ENCODE measurements at places on chromosomes 6 and 20.

DNA sequence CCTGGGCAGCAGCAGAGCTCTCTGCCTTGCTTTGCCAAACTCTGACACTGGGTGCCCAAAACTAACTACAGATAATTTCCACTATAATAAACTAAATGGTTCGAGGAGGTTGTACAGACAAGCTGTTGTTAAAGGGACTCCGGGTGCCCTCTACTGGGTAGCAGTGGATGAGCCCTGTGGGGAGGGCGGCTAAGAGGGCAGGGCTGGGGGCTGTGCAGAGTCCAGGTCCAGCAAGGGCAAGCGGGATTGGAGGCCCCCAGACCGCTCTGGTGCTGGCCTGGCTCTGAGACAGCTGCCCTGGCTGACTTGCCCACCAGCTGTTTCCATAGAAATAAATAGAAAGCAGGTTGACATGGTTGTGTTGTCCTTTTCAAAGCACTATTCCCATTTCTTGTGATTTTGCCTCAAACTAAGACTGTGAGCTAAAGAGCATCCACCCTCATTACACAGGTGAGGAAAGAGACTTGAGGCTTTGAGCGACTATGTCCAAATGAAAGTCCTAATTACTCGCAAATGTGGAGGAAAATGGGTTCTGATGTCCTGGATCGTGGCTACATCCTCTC is 167.6 kb upstream of the CST7 start:
- DNase-seq, result no peak

- DNase-seq, result no peak
Observed at GRCh38 chr6:15439410-15440025, 193.6 kb downstream of the JARID2 start.

- no peak for DNase-seq
Observed at GRCh38 chr6:7848229-7848628, 62.4 kb downstream of the TXNDC5 start.

DNA sequence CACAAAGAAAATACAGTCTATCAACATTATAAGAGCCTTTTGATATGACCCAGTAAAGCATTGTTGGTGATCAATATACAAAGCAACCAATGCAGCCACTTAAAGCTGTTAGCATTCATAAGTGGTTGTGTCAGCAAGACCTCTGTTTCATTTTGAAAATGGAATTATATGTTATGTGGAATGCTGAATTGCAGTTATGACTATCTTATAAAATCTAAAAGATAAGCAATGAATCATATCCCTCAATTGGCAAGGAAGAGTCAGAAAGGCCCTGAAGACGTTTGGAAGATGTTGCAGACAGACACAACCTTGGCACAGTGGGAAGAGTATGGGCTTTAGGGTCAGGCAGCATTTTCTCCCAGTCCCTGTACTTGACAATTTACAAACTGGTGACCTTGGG is 93.8 kb upstream of the RNF217 start:
- DNase-seq, result no peak

DNA sequence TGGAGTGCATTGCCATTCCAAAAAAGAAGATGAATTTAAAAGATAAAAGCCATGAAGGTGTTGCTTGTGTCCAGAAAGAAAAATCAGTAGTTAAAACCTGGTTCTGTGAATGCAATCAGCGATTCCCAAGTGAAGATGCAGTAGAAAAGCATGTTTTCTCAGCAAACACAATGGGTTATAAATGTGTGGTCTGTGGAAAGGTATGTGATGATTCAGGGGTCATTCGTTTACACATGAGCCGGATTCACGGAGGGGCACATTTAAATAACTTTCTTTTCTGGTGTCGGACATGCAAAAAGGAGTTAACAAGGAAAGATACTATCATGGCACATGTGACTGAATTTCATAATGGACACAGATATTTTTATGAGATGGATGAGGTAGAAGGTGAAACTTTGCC is 24.7 kb upstream of the BAG2 start:
- DNase-seq, result no peak

DNA sequence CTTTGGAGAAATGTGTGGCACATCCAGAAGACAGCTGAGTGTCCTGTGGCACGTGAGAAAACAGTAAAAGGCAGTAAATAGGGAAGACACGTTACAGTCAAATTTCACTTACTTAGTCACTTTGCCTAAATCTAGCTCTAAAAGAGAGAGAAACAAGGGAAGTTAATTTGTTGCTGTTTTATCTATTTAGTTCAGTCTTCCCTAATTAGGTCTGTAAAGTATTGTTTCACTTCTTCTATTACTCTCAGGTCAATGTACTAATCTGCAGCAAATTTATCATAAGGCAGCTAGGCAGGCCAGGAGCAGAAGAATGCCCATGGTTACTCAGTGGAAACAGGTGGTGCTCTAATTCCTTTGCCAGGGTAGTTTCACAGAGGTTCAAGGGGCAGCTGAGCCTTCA is 124.3 kb upstream of the CNR1 start:
- no peak for DNase-seq

DNA sequence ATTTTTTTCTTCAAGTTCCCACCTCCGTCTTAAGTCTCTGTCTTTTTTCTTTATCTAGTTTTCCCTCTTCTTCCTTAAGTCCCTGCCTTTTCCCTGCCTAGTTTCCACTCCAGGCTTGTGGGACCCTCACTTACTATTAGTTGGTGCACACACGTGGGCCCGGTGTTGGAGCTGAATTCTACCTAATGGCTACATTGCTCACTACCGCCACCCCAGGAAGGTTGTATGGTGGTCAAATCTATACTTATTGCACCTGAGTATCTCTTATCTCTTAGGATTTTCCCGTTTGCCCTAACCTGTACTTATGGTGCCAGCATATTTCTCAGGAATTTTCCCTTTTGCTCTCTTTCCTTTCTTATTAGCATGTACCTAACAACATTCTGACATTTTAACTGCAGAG is 692.8 kb downstream of the EPM2A start:
- DNase-seq, result no peak

- no peak for DNase-seq
Observed at GRCh38 chr6:34535199-34535598, 20.9 kb downstream of the SPDEF start.

GRCh38 chr6:119384444-119384843 is 34.9 kb upstream of the MAN1A1 start:
- DNase-seq, result no peak

DNA sequence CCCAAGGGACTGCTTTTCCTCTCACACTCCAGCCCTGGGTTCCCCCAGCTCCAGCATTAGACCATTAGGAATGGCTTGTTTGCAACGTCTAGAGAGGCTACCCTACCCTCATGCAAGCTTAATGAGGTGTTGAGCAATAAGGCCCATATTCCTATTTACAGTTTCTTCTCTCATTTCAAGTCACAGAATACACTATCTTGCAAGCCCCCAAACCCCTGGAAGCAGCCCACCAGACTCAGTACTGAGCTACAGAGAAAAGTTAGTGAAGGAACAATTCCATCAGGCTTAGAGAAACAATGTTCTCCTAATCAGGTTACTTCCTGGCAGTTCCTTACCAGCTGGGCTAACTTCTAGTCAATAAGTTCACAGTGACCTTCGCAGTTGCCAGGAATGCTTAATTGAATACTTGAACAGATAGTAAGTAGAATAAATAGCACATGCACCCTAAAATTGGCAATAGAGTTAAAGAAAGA is 606.5 kb upstream of the NOX3 start:
- no peak for DNase-seq

DNA sequence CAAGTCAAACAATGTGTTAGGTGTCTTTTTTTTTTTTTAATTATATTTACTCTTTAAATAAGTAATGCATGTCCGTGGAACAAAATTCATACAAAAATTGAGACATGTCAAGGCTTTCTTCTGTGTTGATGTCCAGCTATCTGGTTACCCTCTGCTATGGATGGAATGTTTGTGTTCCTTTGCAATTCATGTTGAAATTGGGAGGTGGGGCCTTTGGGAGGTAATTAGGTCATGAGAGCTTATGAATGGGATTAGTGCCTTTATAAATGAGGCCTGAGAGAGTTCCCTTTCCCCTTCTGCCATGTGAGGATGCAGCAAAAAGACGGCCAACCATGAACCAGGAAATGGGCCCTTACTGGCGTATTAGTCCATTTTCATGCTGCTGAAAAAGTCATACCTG is 83.1 kb upstream of the KCNG1 start:
- no peak for DNase-seq

GRCh38 chr6:35089216-35089934 is 51.8 kb downstream of the TCP11 start:
- DNase-seq, result no peak

- DNase-seq, result no peak
Observed at GRCh38 chr20:34415079-34415478, 52.0 kb downstream of the ITCH start.

GRCh38 chr6:82766476-82766875 is 299.2 kb downstream of the UBE3D start:
- DNase-seq, result no peak

DNA sequence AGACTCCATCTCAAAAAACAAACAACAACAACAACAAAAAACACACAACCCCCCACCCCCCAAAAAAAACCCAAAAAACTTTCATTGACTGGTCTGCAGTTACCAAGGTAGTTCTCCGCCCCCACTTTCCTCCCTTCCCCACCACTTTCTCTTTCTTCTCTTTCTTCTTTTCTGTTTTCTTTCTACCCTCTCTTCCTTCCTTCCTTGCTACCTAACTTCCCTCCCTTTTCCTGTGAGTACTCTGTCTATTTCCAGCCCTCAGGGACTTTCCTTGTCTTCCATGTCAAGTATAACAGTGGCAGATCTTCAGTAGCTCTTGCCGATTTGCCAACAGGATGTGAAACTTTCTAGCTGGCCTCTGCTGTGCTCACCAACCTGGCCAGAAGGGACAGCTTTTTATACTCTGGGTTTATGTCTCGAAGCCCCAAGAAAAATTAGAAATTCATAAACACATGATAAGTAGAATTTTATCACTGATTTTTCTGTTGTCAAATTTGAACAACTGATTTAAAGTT is 399.5 kb downstream of the QKI start:
- no peak for DNase-seq

DNA sequence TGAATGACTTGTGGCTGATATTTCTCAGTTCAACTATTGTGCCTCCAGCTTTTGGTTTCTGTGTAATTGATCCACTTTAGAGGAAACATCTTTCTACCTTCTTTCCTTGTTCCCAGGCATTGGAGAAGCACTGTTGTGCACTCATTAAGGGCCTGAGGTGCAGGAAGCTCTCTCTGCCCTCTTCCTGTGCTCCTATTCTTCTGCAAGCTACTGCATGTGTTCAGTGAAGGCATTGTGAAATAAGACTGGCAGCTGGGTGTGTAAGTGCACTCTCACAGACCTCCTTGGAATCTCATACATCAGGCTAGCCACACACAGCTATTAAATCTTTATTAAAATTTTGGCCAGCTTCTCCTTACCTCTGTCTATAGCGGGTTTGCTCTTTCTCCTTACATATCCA is 177.8 kb downstream of the OGFRL1 start:
- DNase-seq, result no peak
